ENCODE measurements at places on chromosomes 12 and 14.

- no peak for DNase-seq
Measured at GRCh38 chr14:85186082-85186481, 343.9 kb upstream of the FLRT2 start.

DNA sequence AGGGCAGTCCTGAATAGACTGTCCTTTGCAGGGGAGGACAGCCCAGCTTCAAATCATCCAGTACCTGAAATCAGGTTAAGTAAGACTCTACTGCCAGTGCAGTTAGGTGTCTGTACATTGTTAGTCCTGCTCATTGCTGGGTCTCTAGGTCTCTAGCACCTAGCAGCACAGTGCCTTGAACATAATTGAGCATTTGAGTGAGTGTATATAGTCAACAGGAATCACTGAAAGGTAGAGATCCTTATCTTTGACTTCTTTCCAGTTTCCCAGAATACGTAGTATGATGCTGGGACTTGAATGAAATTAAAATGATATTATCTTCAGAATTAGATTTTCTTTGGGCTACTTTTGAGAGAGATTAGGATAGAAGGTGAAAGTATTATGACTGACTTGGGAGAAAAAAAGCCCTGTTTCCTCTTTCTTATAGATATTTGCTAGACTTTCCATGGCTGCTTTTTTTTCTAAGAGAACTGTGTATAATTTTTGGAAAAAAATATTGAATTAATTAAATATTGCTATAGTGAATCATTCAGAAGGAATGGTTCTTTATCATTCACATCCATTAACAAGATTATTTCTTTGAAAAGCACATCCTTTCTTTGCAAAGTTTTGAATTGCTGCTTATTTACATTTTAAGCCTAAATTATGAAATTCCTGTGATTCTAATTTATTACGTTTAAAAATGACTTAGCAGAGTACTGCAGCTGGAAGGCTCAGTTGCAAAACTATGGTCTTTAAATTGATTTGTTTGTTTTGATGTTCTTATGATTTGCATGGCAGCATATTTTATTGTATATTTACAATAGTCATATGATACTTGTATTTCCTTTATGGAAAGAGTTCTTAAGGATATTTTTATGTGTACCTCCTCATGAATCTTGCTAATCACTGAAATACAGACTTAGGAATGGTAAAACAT is 51.6 kb downstream of the PPP4R4 start:
- DNase-seq: no peak

GRCh38 chr14:88786715-88787114 is 6.0 kb downstream of the EML5 start:
- DNase-seq: no peak

- no peak for DNase-seq
Measured at GRCh38 chr14:59182641-59183040, 5.8 kb upstream of the DAAM1 start.

- no peak for DNase-seq
Measured at GRCh38 chr14:31400031-31400638, 20.2 kb downstream of the HEATR5A start.

DNA sequence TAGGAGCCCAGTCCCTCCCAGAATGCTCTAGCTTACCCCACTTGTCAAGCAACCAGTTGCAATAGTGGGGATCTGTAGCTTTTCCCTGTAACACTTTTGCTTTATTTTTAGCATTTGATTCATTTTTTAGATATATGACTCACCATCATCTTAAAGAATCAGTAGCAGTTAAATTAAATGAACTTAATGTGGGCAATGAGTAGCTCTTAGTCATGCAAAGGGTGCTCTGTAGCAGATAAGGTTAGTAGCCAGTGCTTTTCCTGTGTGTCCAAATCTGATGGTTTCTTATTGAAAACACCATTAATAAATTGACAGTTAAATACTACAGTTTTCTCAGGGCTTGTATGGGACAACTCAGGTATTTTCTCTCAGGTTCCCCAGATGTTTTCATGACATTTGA is 311.8 kb downstream of the RERGL start:
- DNase-seq: no peak

- DNase-seq: no peak
Measured at GRCh38 chr12:29882846-29883245, 99.1 kb upstream of the TMTC1 start.

- no peak for DNase-seq
Measured at GRCh38 chr12:78321696-78322095, 491.0 kb downstream of the NAV3 start.

DNA sequence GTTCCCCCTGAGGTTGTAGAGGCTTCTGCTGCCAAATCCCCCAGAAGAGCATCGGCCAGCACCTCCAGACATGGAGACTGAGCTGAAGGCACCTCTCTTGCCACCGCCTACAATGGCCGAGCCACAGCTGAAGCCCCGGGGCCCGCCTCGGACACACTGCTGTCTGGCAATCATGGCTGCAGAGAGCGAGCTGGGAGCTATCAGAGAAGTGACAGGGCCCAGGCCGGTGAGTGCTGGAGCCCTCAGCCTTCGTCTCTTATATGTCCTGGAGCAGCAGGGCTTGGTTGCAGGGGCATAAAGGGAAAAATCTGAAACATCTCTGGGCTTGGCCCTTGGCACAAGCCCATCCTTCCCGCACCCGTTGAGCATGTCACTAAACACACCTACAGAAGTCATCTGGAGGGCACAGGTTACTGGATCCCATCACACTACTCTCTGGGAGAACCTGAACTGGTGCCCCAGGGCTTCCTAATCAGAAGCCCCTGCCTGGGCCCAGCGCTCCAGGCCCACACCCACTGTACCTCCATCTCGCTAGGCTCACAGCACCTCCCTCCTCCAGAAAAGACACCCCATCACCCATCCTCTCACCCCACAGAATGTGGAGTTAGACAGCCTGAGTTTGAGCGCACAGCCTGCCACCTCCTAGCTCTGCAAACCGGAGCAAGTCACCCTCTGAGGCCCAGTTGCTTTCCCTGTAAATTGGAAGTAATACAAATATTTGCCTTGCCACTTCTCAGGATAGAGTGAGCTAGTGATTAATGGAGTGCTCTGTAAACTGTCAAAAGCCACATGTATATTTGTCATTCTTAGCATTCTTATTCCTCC is at the start of gene KRT4:
Gene KRT4 (minus strand): TSS at position 232 of the 825 bp plus-strand sequence. CDS start 58 bp downstream, at position 174.
- DNase-seq: no peak

DNA sequence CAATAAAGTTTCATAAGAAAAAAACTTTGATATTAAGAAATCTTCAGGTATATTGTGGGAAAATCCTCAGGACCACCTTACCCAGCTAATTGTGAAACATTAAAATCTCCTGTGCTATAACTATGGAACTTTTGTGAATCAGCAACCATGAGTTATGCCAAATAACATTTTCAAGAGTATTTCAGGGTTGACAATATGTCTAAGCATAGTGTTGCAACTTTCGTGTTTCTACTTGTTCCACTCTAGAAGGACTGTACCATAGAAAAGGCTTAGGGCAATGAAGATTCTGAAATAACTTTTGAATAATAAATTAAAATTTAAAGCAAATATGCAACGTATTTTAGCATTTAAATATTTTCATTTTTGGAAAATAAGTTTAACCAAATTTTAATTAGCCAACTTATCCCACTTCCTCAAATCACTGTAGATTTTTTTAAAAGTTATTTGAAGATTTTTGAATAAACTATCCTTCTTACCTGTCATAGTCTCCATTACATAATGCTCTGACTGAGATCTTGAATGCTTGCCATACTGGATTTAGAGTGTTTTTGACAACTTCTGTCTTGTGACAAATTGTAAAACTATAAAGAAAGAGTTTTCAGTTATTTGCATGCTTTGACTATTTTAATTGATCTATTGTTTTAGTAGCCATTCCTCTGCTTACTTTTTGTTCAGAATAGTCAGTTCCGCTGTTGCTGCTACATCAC is 143.6 kb downstream of the CPNE8 start:
- no peak for DNase-seq

- no peak for DNase-seq
Measured at GRCh38 chr12:69598174-69598753, 12.4 kb downstream of the LRRC10 start.

DNA sequence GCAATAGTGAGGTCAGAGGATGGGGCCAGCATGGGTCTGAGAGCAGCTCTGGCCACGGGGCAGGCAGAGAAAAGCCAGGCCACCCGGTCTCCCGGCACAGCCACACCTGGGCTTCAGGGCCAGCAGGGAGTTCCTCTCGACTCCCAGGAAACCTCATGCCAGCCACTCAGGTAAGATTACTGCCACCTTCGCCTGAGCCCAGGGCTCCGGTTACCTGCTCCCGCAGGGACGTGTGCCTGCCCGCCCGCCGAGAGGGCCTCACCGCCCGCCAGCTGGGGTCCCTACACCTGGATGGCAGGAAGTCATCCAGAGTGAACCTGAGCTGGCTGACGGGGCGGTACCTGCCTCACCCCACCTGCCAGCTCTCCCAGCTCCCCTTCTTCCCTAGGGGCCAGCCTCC is 7.3 kb downstream of the JAG2 start:
- DNase-seq: no peak

GRCh38 chr14:59422069-59422881 is 42.9 kb downstream of the GPR135 start:
- no peak for DNase-seq

- DNase-seq: no peak
Measured at GRCh38 chr14:104702106-104702505, 12.7 kb downstream of the INF2 start.

- no peak for DNase-seq
Measured at GRCh38 chr12:39144613-39145061, 239.2 kb upstream of the CPNE8 start.

DNA sequence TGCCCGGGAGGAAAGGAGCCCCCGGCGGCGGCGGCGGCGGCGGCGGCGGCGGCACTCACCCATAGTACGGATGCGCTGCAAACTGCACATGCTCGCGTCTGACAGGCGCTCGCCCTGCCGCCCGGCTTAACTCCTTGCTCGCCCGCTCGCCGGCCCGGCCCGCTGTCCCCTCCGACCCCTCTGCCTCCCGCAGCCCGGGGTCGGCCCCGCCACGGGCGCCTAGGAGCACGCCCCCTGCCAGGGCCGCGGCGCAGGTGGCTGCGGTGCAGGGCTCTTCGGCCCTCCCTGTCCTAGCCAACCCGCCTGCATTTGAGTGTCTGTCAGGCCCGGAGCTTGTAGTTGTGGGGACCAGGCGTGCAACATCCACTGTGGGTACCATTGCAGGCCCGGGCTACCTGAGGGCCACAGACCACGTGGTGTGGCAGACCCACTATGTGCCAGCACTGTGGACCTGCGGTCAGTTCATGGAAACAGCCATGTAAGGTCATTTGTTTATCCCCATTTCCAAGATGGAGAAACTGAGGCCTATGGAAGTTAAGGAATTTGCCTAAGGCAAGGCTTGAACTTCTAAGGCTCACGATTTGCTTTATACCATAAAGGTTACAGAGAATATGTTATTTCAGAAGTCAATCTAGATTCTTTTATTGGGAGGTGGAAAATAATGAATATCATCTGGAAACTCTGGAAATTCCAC is 17.6 kb upstream of the PLEKHH1 start:
- DNase-seq: no peak

DNA sequence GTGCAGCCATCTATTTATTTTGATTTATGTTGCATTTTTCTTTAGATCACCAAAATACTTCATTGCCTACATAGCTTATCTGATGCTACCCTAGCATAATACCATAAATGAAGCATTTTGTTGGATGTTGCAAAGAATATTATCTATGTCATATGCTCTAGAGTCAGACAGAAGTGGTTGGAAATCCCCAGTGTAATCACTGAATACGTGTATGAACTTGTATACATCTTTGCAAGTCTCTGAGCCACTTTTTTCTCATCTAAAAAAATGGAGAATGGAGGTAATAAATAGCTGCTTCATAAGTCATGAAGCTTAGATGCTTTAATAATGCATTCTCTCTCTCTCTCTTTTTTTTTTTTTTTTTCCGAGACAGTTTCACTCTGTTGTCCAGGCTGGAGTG is 18.5 kb downstream of the EVL start:
- DNase-seq: no peak

GRCh38 chr12:132397934-132398385 is 68.6 kb upstream of the GALNT9 start:
- no peak for DNase-seq

DNA sequence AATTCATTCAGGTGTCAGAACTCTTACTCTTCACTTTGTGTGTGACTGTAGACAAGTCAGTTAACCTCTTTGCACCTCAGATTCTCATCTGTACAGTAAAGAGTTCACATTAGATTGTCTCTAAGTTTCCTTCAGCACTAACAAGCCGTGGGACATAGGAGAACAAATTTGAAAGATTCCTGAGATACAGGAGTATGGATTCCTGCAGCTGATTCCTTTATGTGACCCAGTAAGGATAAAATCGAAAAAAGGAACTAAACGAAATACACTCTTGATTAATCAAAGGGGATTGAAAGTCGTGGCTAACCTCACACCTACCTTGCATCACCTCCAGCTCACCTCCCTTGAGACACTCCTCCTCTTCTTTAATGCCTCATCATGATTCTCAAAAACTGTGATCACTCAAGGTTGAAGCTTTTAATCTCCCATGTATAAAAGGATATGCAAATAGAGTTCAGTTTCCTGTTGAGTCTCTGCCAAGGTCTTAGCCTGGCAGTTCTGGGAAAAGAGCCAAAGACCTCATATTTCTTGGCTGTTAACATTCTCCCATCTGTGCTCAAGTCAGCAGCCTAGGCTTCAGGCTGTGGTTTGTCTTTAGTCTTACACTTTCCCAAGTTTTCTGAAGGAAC is 156.6 kb downstream of the DAD1 start:
- DNase-seq: peak; percentile 86

- DNase-seq: no peak
Measured at GRCh38 chr14:104154246-104154645, 15.9 kb downstream of the KIF26A start.

DNA sequence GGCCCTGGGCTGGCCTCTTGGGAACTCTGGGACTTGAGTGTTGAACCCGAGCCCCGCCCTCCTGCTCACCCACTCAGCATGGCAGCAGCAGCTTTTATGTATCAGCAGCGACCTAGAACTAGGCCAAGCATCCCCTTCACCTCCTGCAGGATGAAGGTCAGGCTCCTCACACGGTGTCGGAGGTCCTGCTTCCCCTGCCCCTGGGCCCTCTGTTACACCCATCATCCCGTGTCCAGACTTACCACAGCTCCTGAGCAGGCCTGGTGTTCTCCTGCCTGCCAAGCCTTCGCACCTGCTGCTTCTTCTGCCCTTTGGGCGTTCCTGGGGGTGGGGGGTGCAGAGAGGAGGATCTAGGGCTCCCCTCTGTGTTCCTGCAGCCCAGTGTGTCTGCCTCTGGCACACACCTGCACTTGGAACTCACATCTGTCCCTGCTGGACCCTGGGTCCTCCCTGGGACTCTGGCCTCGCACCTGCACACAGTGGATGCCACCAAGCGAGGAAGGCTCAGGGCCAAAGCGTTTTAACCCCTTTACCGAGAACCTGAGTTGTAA is 80.3 kb downstream of the PAPOLA start:
- no peak for DNase-seq

GRCh38 chr12:116689979-116690744 is 47.7 kb downstream of the SPRING1 start:
- no peak for DNase-seq

- DNase-seq: no peak
Measured at GRCh38 chr12:11859705-11860425, 210.4 kb downstream of the ETV6 start.

GRCh38 chr14:57058319-57058718 is 210.4 kb downstream of the EXOC5 start:
- no peak for DNase-seq

Data from right renal pelvis (tissue), 4 donors.